ENCODE measurements at places on chromosomes 3 and 15.

- DNase-seq = no peak
Observed at GRCh38 chr3:2958551-2958950, 151.6 kb downstream of the IL5RA start.

GRCh38 chr15:23853286-23853685, 166.2 kb upstream of the NDN start:
- no peak for DNase-seq

DNA sequence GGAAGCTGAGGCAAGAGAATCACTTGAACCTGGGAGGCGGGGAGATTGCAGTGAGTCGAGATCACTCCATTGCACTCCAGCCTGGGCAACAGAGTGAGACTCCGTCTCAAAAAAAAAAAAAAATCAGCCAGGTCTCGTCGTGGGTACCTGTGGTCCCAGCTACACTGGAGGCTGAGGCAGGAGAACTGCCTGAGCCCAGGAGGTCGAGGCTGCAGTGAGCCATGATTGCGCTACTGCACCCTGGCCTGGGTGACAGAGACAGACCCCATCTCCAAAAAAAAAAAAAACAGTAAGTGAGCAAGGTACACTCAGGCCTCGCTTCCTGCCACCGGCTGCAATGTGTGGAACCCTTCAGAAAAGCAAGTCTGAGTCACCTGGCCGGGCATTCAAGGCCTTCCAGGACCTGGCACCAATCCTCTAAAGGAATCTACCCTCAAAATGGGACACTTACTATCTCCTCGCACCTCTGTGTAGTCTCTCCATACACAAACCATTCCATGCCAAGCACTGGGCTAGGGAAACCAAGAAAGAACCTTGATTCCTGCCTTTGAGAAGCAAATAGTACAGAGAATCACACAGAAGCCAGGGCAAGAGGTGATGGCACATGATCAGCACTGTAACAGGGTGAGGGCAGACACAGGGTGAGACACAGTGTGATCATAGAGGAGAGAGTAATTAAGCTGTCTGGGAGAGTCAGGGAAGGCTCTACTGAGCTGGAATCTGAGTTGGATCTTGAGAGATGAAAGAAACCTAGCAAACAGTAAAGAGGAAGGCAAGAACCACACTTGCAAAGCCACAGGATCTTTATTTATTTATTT, 9.7 kb downstream of the SCAMP2 start:
- no peak for DNase-seq

DNA sequence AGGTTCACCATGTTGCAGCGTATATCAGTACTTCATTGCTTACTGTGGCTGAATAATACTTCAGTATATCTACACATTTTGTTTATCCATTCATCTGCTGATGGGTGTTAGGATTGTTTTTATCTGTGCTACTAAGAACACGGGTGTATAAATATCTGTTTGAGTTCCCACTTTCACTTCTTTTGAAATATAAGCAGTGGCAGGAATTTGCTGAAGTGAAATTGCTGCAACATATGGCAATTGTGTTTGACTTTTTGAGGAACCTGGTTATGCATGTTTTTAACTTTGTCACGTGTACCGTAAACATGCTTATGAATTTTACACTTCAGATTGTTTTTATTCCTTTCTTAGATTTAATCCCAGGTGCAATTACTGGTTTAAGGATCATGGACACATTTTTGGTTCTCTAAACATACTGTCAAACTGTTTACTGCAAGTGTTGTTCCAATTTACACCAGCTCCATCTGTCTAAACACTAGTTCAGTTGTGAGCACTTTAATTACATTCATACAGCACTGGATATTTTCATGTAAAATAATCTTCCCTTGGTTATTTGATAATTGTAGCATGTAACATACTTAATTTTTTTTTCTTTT, 23.1 kb downstream of the TRAK1 start:
- DNase-seq = no peak

DNA sequence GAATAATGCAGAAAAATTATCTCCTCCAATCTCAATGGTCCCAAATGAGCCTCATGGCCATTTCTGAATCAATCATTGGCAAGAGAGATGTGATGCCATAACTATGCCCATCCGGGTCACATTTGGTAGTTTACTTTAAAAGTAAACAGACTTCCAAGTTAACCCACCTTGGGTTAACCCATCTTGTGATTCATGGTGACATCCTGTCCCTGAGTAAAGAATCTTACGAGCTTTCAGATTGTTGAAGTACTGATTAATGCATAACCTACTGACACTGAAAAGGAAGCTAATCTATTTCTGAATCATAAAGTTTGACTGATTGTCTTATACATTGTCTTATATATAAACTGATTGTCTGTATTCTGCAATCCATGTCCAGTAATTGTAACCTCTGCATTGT, 467.2 kb upstream of the AGTR1 start:
- DNase-seq = no peak

DNA sequence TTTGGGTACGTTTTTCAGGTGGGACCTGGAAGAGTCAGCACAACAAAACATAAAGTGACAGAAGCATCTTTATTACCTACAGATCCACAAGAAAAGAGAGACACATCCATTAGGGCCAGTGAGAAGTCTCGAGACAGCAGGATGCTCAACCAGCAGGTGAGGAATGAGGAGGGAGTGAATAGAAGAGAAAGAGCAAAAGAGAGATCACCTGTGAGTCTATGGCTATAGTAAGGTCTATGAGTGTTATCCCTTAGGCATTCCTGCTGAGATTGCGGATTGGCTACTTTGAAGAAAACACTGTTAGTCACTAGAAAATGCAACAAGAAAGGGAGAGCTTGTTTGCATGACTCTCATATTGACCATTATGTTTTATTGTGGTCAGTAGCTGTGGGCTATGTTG, 1556.2 kb upstream of the GBE1 start:
- no peak for DNase-seq

DNA sequence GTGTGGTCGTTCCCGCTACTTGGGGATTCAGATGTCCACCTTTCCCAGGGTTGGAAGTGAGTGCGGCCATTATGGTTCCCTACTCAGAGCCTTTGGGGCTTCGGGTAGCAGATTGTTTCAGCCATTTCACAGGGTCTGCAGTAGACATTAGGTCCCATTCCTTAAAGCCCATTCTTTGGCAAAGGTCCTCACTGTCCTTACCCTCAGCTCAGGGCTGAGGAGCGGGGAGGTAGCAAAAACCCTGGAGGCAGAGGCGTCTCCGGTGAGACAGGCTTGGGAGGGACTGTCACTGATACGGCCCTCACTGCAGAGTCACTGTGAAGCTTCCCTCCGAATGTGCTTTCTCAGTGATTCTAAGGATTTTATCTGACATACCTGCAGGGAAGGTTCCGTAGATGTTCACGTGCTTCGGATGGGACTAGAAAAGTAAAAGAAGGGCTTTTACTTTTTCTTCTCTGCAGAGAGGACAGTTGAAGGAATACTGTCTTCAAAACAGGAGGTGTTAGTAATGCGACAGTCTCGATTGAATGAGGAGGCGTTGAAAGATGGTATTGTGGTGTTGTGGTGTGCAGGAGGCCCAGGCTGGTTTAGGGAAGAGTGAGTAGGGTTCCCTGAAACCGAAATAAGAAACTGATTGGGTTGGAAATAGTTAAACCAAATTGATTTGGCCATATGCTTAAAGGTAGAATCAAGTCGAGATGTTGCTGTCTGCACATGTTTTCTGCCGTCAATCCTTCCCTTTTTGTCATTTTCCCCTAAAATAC, 630 bp downstream of the ATP6V1A start:
- no peak for DNase-seq

GRCh38 chr15:67066041-67066958, 898 bp downstream of the SMAD3 start:
- DNase-seq = no peak

GRCh38 chr3:108099244-108099643, 8.4 kb upstream of the CD47 start:
- no peak for DNase-seq

DNA sequence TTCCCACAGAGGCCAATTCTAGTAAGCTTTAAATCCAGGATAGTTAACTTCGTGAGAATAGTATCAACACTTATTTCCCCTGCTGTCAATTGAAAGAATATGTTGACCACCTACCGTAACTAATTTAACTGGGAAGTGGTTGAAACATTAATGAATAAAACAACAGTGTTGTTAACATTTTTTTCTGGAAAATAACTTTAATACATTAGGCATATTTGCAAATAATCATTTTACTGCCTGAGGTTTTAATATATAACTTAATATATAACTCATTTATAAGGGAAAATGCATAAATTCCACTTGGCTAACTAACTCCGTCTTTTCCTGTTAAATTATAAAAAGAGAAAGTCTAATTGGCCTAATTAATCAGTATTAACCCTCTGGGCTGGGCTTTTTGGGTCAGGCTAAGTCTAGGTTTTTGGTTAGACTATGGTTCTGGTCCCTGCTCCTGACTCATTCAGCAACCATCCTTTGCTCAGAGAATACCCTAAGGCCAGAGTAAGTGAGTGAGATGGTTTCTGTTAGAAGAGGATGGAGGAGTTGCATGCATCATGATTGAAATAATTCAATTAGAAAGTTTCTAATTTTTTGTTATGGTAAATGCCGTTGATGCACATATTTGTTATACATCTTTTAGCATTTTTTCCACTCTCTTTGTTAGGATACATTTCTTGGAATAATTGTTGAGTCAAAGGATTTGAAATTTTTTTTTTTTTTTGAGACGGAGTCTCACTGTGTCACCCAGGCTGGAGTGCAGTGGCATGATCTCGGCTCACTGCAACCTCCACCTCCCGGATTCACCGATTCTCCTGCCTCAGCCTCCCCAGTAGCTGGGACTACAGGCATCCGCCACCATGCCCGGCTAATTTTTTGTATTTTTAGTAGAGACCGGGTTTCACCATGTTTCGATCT, 10.8 kb upstream of the SKIL start:
- DNase-seq = no peak

DNA sequence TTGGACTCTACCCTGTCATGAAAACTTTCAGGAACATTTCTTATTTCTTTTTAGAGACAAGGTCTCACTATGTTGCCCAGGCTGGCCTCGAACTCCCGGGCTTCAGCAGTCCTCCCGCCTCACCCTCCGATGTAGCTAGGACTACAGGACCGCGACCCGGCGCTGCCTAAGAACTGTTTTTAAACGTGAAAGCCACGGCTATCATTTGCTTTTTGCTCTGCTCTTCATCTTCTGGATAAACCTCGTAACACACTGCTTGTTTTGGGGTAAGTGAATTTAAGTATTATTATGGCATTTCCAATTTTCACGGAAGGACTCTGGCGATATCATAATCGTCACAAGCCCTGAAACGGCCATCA, 14.3 kb upstream of the CCNL1 start:
- no peak for DNase-seq

DNA sequence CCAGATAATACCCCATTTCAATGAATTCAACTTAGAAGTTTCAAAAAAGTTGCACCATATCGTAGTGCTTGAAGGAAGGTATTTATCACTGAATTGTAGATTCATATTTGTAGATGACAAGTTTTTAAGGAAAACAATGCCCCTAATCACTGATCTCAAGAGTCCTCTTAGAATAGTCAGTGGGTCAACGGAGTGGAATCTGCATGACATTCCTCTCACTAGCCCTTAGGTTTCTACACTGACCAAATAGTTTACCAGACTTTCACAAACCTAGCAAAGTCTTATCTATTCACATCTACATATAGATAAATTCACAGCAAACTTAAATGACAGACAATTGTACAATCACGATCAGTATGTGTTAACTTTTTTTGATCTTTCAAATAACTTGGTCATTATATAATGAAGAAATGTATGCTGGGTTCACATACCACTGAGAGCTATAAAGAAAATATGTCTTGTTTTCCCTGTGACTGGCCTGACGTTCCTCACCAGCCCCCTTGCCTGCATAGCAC, 35.7 kb upstream of the PHLDB2 start:
- DNase-seq = no peak

DNA sequence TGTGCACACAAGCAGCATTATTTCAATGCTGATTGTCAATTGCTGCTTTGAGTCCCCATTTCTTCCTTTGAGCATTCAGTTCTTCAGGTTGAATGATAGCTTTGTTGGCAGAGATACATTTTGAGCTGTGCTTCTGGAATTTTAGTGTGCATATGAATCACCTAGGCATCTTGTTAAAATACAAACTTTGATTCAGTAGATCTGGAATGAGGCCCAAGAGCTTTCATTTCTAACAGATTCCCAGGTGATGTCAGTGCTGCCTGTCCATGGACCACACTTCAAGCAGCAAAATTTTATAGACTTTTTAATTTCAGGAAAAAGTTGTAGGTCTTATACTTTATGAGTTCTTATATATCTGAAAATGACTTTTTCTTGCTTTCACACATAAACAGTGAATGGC, 131.1 kb downstream of the ADAMTSL3 start:
- DNase-seq = no peak

GRCh38 chr3:103134023-103134724, 699.4 kb downstream of the ZPLD1 start:
- DNase-seq = no peak

DNA sequence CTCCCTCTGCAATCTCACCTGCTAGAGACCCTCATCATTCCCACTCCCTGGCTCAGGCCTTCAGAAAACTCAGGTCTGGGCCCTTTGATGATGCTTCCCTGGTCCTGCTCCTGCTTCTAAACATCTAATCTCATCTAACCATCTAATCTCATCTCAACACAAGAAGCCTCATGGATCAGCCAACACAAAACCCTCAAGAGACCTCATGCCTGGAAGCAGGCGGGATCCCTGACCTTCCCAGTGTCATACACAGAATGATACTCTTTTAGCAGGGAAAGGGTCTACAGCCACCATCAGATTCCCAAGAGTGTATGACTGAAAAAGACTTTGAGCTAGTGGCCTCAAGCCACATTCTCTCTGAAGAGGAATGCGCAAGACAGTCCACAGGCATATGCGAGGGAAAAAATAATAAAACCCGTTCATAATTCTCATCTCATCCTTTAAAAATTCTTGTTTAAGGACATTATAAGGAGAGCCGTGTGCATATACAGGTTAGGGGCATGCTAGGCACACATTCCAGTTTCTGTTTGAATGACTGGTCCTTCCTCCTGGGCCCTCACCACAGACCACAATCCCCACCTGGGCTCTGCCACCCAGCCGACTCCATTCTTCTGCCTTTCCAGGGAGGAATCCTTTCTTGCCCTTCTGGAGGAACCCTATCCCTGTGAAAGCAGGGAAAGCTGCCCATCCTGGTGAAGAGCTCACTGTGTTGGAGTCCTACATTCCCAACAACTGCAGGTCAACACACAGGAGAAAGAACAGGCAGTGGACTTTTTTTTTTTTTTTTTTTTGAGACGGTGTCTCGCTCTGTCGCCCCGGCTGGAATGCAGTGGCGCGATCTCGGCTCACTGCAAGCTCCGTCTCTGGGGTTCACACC, 2.2 kb downstream of the ZXDC start:
- no peak for DNase-seq

DNA sequence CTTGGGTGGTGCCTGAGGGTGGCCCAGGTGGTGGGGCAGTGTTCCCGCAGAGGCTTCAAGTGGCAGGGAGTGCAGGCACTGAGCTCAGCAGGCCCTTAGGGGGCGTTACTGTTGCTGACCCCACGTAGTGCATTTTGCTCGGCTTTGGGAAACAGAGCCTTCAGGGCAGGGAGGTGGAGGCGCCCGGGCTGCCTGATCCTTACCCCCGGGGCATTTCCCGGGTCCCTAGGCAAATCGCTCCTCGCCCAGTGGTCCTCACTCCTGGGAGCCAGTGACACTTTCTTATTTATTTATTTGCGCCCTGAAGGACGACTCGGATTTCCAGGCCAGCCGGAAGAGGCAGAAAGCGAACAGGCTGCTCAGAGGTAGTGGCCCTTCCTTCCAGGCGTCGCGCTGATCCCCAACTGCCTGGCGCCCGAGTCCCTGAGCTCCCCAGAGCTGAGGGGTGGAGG, 10.1 kb upstream of the FOXB1 start:
- no peak for DNase-seq
